Epithelial cell of proximal tubule (primary cell): ENCODE measurements at places on chromosomes 7 and 10. TPM values are rescaled to one million over a fixed set of nuclear protein-coding genes. Genes with fewer than 3 reads are reported as not detected.

Gene CADPS2
- 4.4 and 5.6 TPM in 2 replicates for total RNA-seq

Gene BLNK
- 0.12 and 0.29 TPM in 2 replicates for total RNA-seq

Gene SPACDR
- 0.65 TPM in 1 of 2 replicates, not detected in the other for total RNA-seq

Gene NEUROD6
- not detected in 2 replicates for total RNA-seq

Gene SLC13A4
- total RNA-seq: not detected in 2 replicates

Gene CYP2C19
- not detected in 2 replicates for total RNA-seq

Gene AIMP2
- total RNA-seq: 113 and 128 TPM in 2 replicates

Gene CFAP70
- 0.14 and 0.98 TPM in 2 replicates for total RNA-seq

Gene SPDYE2
- not detected in 2 replicates for total RNA-seq

Gene NOM1
- total RNA-seq: 8.9 and 17.7 TPM in 2 replicates
